ENCODE measurements at places on chromosomes 2 and 18. TPM values are rescaled to one million over a fixed set of nuclear protein-coding genes. Genes with fewer than 3 reads are reported as not detected.

TACR1 gene
- total RNA-seq = not detected

BBS5 gene
- 7.5 TPM for total RNA-seq

GPBAR1 gene
- 0.18 TPM for total RNA-seq

DNA sequence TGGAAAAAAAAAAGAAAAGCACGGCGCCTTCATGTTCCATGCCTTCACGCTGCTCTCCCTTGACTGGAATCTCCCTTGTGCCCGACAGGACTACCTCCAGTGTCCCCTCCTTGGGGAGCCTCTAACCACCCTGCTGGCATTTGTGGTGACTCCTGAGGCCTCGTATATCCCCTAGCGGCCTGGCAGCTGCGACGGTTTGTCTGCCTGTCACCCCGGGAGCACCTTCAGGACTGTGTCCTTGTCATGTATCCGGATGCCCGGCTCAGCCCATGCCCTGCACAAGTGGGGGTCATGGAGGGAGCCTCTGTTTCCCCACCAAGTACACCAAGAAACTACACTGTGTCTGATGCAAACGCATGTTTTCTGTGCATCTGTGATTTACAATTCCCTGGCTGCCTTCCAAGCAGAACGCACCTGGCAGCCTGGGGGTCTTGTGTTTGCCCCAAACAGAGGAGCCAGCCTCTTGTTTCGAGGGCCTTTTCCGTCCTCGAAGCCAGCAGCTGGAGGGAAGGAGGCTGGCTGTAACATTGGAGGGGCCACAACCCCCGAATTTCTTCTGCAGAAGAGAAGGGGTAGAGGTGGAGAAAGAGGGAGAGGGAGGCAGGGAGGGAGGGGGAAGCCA is 18.9 kb downstream of the TWIST2 start:
- no peak for DNase-seq

GRCh38 chr2:132876745-132877391 is 206.9 kb upstream of the LYPD1 start:
- no peak for DNase-seq
